ENCODE measurements at places on chromosomes 3 and 15.

DNA sequence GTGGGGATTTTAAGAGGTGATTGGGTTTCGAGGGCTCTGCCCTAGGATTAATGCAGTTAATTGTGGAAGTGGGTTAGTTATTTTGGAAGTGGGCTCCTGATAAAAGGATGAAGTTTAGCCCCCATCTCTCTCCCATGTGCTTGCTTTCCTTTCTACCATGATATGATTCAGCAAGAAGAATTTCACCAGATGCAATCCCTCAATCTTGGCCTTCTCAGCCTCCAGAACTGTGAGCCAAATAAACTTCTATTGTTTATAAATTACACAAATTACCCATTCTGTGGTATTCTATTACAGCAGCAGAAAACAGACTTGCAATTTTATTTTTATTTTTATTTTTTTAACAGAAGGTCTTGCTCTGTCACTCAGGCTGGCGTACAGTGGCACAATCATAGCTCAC lies 27.3 kb upstream of the UBE2E1 start:
- no peak for DNase-seq

DNA sequence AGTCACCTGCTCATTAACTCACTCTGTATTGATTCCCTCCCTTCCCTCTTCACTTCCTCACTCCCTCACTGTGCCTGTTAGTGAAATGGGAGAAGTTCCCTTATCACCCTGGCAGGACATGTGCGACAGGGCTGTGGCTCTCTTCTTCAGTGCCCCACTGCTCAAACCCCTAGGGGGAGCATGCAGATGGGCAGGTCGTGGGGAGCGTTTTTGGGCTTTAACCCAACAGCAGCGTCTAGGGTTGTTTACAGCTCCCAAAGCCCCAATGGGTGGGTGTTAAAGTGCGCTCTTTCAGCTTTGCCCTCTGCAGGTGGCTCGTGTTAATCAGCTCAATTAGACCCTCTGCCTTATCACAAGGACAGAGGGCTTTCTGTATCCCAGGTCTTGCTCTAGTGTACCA lies 447.8 kb upstream of the PROK2 start:
- no peak for DNase-seq

- no peak for DNase-seq
These were observed 71.9 kb downstream of the SYNM start for GRCh38 chr15:99176757-99177156.

GRCh38 chr3:170689296-170689829 lies 103.5 kb upstream of the SLC7A14 start:
- DNase-seq, result no peak

- DNase-seq, result no peak
These were observed 68.6 kb upstream of the ATP13A3 start for GRCh38 chr3:194555175-194556062.

DNA sequence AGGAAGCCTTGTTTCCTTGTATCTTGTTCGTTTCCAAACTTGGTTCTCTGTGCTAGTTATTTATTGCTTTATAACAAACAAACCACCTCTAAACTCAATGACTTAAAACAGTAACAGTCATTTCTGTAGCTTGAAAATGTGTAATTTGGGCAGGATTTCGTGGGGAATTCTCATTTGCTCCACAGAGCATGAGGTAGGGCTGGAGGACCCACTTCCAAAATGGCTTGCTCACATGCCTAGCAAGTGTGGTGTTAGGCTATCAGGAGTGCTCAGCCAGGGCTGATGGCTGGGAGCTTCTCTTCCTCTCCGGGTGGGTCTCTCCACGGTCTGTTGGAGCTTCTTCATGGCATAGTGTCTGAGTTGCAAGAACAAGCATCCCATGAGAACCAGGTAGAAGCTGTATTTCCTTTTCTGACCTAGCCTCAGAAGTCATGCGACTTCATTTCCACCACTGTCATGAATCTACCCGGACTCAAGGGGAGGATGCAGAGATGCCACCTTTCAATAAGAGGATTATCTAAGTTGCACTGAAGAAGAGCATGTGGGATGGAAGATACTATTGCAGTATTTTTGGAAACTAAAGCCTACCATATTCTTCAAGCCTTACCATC lies 8.2 kb upstream of the TNIK start:
- no peak for DNase-seq

DNA sequence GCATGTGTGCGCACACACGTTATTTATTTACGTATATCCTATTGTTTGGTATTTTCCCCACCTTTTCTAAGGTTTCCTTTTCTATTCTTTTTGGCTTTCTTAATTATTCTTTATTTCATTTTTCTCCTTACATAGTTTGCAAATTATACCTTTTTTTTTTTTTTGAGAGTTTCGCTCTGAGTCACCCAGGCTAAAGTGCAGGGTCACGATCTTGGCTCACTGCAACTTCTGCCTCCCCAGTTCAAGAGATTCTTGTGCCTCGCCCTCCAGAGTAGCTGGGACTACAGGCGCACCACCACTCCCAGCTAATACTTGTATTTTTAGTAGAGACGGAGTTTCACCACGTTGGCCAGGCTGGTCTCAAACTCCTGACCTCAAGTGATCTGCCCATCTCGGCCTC lies 20.0 kb upstream of the CILP start:
- DNase-seq, result no peak

DNA sequence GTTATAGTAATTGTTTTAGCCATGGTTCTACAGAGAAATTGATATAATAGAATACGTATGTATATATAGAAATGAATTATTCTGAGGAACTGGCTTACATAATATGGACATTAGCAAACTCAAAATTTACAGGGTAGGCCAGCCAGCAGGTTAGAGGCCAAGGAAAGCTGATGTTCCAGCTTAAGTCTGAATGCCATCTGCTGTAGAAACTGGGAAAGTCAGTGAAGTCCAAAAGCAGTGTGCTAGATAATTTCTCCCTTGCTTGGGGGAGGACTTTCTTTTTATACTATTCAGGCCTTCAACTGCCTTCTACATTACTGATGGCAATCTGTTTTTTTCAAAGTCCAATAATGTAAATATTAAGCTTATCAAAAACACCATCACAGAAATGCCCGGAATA lies 1174.7 kb downstream of the ZPLD1 start:
- no peak for DNase-seq

- no peak for DNase-seq
These were observed 119.3 kb downstream of the TMCO5A start for GRCh38 chr15:38053776-38054175.

GRCh38 chr15:45660231-45660979 lies 25.6 kb downstream of the SQOR start:
- DNase-seq, result no peak

GRCh38 chr3:63354160-63354559 lies 76.1 kb downstream of the SYNPR start:
- no peak for DNase-seq

GRCh38 chr3:39056151-39056550 lies 4.3 kb downstream of the WDR48 start:
- no peak for DNase-seq

- no peak for DNase-seq
These were observed 3.5 kb downstream of the MYZAP start for GRCh38 chr15:57595011-57595866.

DNA sequence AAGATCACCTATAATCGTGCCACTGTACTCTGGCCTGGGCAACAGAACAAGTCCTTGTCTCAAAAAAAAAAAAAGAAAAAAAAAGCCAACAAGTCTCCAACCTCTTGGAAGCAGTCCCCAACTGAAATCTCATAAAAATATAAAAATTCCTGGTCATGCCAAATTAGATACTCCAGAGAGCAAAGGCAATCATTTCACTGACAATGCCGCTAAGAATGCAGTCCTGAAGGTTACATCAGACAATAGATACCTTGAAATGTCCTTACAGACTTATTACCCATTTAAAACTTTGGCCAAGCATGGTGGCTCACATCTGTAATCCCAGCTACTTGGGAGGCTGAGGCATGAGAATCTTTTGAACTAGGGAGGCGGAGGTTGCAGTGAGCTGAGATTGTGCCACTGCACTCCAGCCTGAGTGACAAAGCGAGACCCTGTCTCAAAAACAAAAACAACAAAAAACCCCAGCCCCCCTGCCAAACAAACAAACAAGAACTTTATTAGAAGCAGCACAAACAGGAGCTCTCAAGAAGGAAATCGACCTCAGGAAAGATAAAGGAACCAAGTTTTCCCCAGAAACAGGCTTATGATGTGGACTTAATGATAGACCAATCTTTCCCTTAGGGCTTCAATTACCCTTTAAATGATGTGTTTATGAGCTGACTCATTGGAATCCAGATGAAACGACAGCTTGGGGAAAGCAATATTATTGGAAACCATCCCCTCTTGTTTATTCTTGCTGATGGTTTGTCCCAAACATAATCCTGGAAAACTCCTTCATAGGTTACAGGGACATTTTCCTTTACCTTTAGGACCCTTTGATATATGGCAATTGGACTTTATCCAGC lies 53.1 kb upstream of the XCR1 start:
- no peak for DNase-seq

- no peak for DNase-seq
These were observed 75.5 kb downstream of the DLG1 start for GRCh38 chr3:197222937-197223370.

GRCh38 chr15:67832031-67832551 lies 6.8 kb downstream of the SKOR1 start:
- no peak for DNase-seq

DNA sequence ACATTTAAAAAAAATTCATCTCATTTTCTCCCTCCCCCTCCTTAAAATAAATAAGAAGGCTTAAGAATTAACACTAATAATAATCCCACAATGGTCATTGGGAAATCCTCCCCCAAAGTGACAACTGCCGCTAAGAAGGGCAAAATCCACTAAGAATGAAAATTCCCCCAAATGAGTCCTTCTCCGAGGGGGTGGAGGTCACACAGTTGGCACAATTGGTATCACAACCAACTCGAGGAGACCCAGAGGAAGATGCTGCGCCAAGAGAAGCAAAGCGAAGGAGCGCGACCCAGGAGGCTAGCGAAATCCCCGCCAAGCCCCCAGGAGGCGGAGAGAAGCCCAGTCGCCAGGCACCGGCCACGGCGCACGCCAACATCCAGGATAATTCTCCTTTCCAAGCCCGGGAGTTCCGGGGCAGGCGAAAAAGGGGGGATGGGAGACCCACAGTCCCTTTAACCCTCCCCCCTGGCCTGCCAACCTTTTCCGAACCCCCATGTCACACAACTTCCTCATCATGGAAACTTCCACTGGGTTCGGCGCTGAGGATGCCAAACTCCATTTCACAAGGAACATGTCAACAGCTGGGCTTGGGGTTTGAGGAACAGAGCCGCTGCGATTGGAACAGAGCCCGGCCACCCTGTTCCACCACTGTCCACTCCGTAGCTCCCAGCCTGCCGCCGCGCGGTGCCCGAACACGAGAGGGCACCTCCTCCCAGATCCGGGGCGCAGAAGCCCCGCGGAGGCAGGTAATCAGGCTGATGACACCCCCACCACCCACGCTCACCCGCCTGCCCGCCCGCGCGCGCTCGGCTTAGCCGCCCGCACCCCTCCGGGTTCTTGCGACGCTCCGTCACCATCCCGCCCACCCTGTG lies 668 bp downstream of the THRB start:
- DNase-seq, result no peak

DNA sequence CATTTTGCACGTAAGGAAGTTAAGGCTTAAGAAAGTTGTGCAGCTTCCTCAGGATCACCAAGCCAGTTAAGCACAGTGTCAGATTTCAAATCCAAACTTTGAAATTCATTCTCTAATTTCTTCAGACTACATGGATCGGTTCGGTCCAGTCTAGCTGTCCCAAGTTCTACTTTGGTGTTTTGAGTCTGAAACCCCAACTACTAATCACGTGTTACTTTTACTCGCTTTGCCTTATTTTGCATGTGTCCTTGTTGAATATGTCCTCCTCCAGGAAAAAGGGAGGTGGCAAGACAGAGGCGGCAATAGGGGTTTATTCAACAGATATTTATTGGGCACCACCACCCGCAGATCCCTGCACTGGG lies 522 bp upstream of the GXYLT2 start:
- no peak for DNase-seq

All from CD4-positive, alpha-beta T cell treated with Interleukin-12 subunit alpha and Interleukin-12 subunit beta, for 1 hour (primary cell).